Activated gamma-delta T cell treated with anti-CD3 and anti-CD28 coated beads, Interleukin-2, amount 50 U/mL, for 16 hours (primary cell): ENCODE measurements at places on chromosomes 12 and 14.

DNA sequence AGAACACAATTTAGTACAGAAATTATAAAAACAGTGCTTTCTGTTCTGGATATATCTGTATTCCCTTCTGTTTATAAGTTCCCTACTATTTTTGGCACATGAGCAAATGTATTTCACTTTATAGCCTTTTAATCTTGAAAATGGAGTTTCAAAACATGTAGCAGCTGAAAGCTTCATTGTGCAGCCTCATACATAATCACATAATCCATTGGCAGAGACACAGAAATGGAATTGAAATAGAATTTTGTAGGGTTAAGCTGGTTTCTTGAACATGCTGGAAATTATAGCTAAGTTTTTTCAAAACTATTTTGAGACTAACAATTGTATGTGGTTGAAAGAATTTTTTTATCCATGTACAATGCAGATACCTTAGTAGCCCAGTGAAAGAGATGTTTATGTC, 614.3 kb upstream of the MDGA2 start:
- DNase-seq, result no peak

DNA sequence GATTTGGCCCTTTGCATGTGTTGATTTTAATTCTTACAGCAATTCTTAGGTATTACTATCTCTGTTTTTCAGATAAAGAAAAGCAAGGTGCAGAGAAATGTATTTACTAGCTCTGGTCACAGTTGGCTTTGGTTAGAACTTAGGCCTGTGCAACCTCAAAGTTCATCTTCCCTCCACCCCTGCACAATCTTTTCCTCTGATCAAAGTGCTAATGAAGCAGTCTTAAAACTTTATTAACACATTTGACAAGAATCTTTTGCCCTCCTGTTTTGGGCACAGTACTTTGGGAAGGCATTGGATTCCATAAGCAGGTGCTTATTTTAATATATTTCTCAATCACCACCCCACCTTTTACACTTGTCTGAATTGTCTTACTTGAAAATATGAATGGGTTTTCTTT, 2.7 kb downstream of the IRAK4 start:
- no peak for DNase-seq

DNA sequence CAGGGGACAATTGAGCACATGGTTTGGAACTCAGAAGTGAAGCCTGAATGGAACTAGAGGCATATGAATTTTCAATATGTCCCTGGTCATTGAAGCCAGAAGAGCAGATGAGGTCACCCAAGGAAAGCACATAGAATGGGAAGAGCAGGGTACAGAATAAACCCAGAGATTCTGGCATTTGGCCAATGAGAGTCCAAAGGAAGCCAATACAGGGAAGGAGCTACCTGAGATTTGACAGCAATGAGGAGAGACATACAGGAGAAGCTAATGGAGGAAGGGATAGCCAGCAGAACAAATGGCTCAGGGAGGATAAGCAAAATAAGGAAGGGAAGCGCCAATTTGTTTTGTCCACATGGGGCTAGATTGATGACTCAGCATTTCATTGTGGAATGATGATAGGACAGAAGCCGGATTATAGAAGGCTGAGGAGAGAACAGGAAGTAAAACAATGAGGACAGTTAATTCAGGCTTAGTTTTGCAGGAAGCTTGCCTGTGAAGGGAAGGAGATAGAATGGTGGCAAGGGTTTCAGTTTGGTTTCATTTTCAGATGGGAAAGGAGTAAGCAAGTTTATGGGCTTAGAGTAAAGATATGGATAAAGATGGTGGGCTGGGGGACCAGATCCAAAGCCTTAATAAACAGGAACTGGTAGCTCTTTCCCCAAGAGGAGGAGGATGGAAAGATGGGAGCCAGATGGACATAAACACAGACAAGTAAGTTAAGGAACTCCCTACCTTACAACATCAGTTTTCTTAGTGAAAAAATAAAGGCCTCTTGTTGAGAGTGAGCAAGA, 3.2 kb upstream of the SPTSSA start:
- DNase-seq, result no peak

DNA sequence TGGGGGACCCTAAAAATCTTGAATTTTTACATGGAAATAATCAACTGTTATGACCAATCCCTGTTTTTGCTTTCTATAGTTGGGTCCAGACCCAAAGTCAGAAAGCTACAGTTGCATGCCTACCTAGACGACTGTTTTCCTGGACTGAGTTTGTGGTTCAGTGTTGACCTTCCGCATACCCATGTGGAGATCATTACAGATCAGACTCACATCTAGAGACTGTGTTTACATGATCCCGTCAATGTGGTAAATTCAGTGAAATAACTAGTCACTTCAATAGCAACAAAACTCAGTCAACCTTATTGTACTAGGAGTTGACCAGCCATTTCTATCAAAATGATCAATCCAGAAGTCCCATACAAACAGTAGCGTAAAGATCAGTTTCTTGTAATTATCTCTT, 257.6 kb downstream of the EGLN3 start:
- no peak for DNase-seq

- DNase-seq, result no peak
These were observed 342.3 kb downstream of the FOXG1 start for GRCh38 chr14:29108908-29109307.

DNA sequence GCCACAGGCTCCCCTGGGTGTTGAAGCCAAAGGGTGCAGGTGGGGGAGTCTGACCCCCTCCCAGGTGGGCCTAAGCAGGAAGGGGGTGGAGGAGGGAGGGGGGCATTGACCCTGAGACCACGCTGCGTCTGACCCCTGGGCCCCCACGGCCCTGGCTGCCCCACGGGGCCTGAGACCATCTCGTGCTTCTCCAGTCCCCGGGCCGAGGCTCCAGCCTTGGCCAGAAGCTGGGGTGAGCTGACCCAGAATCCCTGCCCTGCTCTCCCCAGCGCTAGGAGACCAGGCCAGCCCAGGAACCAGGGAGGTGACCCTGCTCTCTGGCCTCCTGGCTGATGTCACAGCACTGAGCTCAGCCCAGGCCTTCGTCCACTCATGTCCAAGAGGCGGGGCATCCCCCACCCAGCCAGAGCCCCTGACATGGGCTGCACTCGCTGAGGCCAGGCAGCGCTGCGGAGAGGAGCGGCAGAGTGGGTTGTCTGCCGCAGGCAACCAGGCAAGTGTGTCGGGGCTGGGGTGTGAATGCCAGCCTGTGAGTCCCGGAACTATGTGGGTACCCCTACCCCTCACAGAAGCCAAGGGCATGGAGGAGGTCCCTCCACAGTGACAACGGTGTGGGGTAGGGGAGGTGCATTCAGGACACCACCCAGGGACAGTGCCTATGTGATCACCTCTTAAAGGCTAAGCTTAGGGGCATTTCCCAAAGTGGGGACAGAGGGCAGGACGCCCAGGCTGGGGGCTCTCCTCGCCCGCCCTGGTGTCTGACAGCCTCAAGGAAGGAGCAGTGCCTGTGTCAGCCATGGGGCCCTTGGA, 6.3 kb downstream of the TRMT61A start:
- no peak for DNase-seq

- no peak for DNase-seq
These were observed 48.6 kb upstream of the STAC3 start for GRCh38 chr12:57299514-57300016.

DNA sequence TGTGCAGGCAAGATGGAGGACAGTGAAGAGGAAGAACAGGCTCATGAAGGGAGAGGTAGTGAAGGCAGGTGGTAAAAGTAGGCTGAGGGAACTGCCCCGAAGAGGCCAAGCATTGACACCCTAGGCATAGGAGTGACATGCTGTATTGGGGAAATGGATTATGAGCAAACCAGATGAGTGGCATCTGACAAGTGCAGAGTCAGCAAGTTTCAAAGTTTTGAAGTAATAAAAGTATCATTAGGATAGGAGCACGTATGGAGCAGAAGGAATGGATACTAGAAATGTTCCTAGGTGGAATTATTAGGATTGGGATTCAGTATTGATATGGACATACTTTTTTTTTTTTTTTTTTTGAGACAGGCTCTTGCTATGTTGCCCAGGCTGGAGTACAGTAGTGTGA, 139.8 kb downstream of the SAMD4A start:
- DNase-seq, result no peak

GRCh38 chr12:108876550-108876949, 3.3 kb upstream of the DAO start:
- DNase-seq, result no peak

- no peak for DNase-seq
These were observed 46.5 kb downstream of the TSPAN9 start for GRCh38 chr12:3123729-3124128.

DNA sequence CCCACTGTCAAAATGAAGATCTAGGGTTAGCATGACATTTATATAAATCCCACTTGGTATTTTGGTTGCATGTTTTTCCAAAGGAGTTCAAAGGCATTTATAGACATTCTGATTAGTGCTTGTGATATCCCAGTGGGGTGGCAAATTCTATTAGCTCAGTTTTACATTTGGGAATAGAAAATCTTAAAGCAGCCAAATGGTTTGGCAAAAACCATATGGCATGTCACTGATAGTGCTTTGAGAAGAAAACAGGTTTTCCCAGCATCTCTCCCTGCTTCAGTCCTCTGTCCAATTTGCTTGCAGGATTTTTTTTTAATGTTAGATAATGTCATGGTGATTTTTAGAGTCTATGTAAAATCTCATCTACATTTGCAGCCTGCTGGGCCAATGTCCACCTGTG, 225.1 kb upstream of the DIO3 start:
- DNase-seq, result no peak

GRCh38 chr12:121791671-121792551, 1.6 kb downstream of the RHOF start:
- no peak for DNase-seq

DNA sequence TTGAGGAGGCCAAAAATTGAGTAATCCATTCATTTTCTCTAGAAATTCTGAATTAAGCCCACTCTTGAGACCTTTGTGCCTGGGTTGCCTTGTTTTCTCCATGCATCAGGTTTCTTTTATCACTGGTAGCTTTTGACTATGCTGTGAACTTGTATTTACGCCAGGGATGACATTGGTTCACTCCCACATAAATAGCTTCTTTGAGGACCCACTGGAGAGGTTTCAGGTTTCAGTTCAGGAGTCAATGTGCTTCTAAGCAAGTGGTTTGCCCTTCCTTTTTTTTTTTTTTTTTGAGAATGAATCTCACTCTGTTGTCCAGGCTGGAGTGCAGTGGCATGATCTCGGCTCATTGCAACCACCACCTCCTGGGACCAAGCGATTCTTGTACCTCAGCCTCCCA, 10.2 kb upstream of the SLC17A8 start:
- no peak for DNase-seq

GRCh38 chr12:46547421-46548354, 175.1 kb upstream of the SLC38A2 start:
- DNase-seq, result no peak

GRCh38 chr12:13187399-13187798, 9.1 kb upstream of the EMP1 start:
- DNase-seq, result no peak

DNA sequence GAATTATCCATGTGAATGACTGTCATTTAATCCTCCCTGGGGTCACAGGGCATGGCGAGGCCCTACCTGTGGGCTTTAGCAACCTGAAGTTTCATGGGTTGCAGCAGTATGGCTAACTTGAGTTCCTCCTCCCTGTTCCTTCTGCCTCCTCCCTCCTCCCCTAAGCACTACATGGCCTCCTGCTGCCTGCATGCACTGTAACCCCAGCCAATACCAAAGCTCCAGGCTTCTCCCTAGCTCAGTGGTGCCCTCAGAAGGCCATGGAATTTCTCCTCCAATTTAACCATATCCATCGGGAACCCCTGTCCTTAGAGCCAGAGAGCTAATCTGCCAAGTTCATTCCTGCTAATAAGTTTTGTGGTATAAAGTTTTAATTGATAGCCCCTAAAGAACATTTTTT, 95.1 kb downstream of the NT5DC3 start:
- no peak for DNase-seq

DNA sequence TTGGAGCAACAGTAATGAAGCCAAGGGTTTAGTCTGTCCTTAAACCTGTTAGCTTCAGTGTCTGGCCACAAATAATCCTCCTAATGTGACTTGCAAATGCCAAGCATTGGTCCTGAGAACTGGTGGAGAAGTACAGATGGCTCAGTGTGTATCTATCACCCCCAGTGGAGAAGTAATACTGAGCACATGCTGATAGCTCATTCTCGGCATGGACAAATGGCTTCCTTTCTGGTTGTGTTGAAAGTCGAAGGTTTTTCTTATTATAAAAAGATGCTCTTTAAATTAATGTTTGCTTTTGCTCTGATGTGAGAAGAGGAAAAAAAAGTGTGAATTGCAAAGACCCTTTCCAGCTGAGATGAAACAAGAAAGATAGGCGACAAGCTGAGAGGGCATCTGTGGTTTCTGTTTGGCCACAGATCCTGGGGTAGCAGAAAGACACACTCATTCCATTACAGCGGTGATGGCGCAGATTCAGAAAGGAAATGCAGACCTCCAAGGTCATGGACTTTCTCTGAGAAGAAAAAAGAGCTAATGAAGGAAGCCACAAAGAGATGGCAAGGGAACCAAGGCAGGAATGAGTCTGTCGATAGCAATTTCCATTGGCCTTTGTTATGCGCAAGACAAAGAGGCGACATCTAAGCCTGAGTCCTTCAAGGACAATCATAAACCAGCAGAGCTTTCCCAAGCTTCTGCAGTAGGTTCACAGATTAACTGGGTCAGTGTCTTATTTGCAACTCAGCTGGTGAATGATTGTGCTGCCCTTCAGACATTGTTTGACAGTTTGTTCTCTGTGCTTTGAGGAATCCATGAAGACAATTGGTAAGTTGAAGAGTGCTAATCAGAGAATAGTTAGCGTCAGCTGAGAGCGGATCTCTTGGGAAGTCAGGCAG, 155.5 kb upstream of the RGS6 start:
- DNase-seq, result no peak

- DNase-seq, result no peak
These were observed 57.1 kb downstream of the GALC start for GRCh38 chr14:87935886-87936285.

DNA sequence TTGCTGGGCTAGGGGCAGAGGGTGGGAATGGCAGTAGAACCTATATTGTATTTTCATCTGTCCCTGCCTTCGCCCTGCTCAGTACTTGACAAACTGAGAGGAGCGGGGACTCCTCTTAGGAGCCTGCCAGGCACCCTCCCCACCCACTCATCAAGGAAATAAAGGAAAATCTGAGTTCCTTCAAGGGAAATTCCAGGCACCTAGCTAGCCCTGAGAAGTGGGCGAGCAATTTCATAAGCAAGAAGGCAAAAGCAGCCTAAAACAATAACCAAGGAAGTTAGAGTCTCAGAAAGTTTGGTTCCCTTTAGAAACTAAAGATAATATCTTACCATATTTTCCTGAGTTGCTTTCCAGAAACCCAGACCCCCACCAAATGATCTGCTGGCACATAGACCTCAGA, 10.6 kb upstream of the PLEKHD1 start:
- no peak for DNase-seq
